Activated T-cell treated with anti-CD3 and anti-CD28 coated beads for 24 hours (primary cell): ENCODE measurements at places on chromosomes 4 and X.

GRCh38 chr4:114320126-114320525, 278.5 kb upstream of the UGT8 start:
- DNase-seq: no peak

- no peak for DNase-seq
Observed at GRCh38 chrX:14449773-14450172, 79.6 kb upstream of the GLRA2 start.

GRCh38 chr4:10092481-10093270, 23.9 kb downstream of the WDR1 start:
- DNase-seq: no peak

DNA sequence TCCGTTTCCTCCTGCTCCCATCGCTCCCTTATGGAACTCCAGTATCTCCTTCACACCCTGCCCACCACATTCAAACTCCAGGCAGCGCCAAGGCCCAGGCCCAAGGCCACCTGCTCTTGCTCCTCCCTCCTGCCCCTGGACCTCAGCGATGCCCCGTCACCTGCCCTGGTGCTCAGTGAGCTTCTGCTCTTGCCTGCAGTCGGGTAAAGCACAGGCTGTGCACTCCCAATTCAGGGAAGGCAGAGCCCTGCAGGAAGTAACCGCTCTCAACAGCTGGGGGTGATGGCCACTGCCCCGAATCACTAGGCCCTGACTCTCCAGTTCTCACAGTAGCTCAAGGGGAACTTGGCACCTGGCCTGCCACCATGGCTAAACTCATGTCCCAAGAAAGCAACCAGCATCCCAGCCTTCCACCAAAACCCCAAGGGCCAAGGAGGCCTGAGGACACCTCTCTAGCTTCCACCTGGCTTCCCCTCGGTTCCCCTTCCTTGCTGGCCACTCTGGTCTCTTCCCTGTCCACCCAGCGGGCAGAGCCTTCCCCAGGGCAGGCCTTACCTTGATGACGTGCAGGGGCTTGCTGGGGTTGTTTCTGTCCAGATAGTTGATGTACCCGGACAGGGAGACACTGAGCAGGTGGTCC, 29.3 kb downstream of the WDR1 start:
- DNase-seq: no peak

GRCh38 chr4:54265366-54265765, 36.3 kb downstream of the PDGFRA start:
- no peak for DNase-seq

- no peak for DNase-seq
Observed at GRCh38 chr4:169975838-169976796, 50.1 kb downstream of the MFAP3L start.

GRCh38 chrX:14670819-14671218, 141.5 kb downstream of the GLRA2 start:
- no peak for DNase-seq

- no peak for DNase-seq
Observed at GRCh38 chr4:40916218-40916555, 166.4 kb downstream of the NSUN7 start.

GRCh38 chr4:114108869-114109268, 129.4 kb upstream of the ARSJ start:
- DNase-seq: no peak

GRCh38 chrX:79159800-79160199, 15.3 kb downstream of the GPR174 start:
- no peak for DNase-seq

- DNase-seq: no peak
Observed at GRCh38 chr4:19009881-19010280, 988.3 kb upstream of the LCORL start.

DNA sequence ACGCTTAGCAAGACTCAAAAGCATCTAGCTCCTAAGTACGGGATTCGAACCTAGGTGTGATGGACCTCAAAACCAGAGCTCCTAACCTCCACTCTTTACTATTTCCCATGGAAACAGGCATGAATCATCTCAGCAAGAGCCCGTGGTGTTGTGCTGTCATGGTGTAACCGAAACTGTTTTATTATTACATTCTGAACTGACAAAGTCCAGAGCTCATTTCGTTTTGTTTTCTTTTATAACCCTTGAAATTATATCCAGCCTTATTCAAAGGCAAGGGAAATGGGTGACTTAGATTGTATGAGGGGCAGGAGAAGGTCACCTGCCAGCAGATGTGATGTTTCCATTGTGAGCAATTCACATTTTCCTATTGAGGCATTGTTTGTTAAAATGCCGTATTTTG, 301.1 kb downstream of the FRMPD4 start:
- no peak for DNase-seq

GRCh38 chrX:71650333-71650969, 16.9 kb upstream of the LOC101059915 start:
- no peak for DNase-seq

- no peak for DNase-seq
Observed at GRCh38 chrX:77342004-77342403, 105.2 kb upstream of the FGF16 start.

DNA sequence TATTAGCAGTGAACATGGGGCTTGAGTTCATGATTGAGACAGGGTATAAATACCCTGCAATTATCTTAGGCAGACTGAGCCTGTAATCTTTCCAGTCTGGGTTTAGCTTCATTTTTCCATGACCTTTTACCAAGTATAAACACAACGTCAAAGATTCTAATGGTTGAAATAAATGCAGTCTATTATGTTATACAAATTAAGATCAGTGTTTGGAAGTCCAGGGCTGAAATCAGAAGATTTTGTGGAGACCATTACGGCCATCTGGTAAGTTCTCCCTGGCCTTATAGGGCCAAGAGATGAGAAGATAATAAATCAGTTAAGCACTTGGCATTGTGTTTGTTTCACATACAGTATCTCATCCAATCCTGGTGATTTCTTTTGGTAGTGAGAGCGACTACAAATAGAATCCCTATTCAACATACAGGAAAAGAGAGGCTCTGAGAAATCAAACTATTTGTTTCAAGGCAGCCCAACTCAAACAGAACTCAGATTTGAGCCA, 425.8 kb downstream of the PACRGL start:
- DNase-seq: no peak

- peak; percentile 16 for DNase-seq
Observed at GRCh38 chrX:74015379-74016019, 288.5 kb upstream of the ZCCHC13 start.

DNA sequence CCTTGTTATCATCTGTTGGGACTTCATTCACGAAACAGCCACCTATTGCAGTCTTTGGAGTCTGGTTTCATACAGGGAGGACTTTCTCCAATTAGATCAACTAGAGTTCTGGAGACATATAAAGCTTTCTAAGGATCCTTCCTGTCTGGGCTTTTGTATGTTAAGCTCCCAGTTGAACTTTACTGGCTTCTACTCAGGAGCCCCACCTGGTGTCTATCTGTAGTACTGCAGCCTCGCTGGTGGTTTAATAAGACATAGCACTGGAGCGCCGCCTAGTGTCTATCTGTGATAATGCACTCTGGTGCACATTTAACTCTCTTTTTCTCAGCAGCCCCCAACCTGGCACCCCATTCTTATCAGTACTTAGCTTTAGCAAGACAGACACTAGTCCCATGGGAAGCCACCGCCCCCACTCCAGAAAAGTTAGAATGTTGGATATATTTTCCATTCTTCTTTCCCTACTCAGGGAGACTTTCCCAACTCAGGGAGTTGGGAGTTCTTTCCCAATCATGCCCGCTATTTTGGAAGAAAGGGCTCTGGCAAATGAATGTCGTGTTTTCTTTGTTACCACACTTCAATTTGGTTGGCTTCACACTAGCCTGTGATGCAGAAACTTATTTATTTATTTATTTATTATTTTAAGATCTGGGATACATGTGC, 36.9 kb upstream of the SYTL4 start:
- peak; percentile 70 for DNase-seq

DNA sequence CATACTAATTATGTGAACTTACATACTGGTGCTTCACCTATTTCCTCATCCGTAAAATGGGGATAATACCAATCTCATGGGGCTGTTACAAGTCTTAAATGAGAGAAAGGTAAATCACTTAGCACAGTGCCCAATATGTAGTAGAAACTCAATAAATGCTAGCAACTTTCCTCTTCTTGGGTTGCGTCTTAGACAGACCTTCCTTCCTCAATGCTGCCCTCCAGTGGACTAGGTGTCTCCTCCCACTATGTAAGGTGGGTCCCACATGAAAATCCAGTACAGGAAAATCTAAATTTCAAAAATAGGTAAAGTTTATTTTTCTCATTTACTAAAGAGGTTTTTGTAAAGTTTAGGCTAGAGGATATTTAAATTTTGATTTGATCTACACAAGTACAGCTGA, 20.6 kb downstream of the ZDHHC9 start:
- DNase-seq: peak; percentile 22

- no peak for DNase-seq
Observed at GRCh38 chr4:119870856-119871255, 195.8 kb downstream of the MAD2L1 start.

DNA sequence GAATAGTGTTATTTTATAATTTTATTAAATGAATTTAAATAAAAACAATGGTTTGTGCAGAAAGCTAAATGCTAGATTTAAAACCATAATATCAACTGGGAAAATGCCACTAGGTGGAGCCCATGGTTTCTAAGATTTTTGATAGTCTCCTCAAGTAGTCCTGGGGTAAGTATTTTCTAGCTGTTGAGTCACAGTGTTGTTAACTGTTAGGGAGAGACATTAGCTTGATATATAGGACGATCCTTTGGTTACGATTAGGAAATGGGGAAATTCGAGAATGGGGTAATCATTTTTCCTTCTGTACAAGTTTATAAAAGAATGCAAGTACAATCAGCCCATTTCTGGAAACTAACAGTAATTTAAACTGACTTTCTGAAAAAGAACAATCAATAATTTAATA, 378.4 kb downstream of the ANKRD50 start:
- peak; percentile 2 for DNase-seq

DNA sequence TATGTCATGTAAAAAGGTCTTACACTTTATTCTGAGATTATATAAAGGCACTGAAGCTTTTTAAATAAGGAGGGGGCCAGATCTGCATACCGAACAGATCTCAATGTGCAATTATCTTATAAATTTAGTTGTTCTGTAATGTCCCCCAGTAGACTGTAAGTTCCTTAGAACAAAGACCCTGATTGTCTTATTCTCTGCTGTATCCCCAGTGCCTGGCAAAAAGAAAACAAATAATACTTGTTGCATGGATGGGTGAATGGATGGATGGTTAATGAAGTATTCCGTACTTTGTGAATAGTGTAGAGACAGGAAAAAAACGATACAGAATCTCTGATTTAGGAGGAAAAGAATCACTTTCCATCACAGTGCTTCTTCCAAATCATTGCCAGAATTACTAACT, 141.5 kb downstream of the CHM start:
- DNase-seq: no peak

- DNase-seq: no peak
Observed at GRCh38 chrX:118570209-118570608, 74.6 kb downstream of the DOCK11 start.

GRCh38 chrX:49230500-49231232, 2.5 kb downstream of the CACNA1F start:
- DNase-seq: peak; percentile 35

GRCh38 chrX:44017676-44018075, 44.5 kb upstream of the NDP start:
- DNase-seq: no peak

- DNase-seq: no peak
Observed at GRCh38 chr4:139576219-139576618, 20.2 kb upstream of the SETD7 start.

- DNase-seq: no peak
Observed at GRCh38 chr4:67700116-67700737, 728 bp downstream of the UBA6 start.

GRCh38 chr4:176875446-176875930, 82.8 kb upstream of the VEGFC start:
- DNase-seq: no peak

GRCh38 chrX:24260842-24261550, 52.9 kb downstream of the SUPT20HL2 start:
- DNase-seq: no peak

GRCh38 chr4:148060264-148061140, 328.6 kb downstream of the ARHGAP10 start:
- DNase-seq: peak; percentile 5

DNA sequence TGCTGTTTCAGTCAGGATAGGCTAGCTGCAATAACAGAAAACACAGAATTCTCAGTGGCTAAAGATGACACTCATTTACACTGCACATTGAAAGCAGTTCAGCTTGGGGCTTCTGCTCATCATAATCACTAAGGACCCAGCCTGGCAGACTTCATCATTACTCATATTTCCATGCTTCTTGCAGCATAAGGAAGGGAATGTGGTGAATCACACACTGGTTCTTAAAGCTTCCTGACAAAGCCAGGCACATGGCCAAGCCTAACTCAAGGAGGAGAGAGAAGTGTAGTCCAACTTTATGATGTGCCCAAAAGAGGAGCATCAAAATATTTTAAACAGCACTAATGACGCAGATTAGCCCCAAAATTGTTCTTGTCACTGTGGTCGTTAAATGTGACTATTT, 186.5 kb downstream of the BANK1 start:
- DNase-seq: no peak

GRCh38 chr4:23234018-23234417, 541.3 kb downstream of the GBA3 start:
- DNase-seq: no peak

DNA sequence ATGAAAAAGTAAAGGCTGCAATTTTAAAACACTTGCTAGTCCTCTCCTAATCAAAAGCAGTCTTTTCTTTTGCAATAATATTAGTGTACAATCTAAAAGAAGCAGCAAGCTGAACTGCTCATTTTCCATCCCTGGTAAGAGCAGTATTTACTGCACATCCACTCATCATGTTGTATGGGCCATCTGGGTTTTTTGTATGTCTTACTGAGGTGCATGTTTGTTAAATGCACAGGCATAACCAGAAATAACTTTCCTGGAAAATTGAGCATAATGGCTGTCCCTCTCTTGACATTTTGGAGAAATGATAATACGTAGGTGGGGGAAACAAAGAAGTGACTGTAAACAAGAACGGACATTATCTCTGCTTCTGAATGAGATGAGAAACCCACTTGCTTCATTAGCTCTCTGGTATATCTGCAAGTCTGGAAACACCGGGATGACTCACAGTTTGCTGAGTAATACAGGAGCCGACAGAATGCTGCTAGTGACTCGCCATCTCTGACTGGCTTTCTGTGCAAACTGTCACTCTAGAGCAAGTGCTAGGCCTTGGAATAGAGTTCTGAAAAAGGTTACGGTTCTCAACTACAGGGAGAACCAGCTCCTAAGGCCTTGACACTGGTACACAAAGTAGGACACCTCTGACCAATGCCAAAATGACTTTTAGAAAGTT, 85.7 kb upstream of the MTM1 start:
- DNase-seq: peak; percentile 52
